ENCODE measurements at places on chromosomes 1 and 21.
A peak's percentile ranks its signal among the peaks of the same experiment; 100 is the strongest.

- no peak for DNase-seq
These were observed 544.1 kb downstream of the NEGR1 start for GRCh38 chr1:71738256-71738655.

DNA sequence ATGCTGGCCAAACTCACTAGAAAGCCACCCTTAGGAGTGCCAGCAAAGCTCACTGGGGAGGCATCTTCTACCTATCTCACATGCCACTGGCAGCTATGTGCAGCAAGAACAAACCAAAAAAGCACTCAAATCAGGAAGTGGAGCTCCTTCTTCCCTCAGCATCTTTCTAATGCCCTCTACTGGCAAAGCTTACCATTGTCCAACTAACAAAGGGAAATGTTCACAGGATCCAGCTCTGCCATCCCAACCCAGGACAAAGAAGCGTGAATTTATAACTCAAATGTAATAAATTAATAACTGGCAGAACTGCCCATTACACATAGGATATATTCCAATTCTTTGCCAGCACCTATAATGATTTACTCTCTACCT is 38.9 kb downstream of the LEPR start:
- no peak for DNase-seq

- DNase-seq, result peak; percentile 27
These were observed 7.1 kb upstream of the SSBP3 start for GRCh38 chr1:54413295-54413694.

GRCh38 chr21:29958551-29958950 is 18.8 kb upstream of the GRIK1 start:
- DNase-seq, result no peak

GRCh38 chr1:4637616-4638344 is 16.6 kb upstream of the AJAP1 start:
- DNase-seq, result no peak

- DNase-seq, result no peak
These were observed 154.7 kb downstream of the RUNX1 start for GRCh38 chr21:34894401-34894800.

DNA sequence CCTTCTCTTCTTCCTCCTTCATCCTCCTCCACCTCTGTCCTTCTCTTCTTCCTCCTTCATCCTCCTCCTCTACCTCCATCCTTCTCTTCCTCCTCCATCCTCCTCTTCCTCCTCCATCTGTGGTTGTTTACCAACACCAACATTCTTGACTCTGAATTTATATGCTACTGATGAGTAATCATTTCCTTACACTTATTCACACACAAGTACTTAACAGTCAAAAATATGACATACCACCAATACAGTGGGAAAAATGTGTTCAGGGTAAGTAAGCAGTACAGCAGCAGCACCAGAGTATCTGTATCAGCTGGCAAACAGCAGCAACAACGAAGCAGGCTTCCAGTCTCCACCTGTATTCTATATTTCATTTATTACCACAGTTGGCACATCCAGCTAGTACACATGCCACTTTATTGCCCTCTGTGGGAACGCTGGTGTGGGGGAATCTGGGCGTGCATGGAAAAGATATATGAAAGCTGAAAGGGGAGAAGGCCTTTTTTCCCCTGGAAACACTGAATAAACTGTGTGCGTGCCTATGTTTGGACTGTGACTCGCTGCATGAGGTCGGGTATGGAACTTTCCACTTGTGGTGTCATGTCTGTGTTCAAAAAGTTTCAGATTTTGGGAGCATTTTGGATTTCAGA is 16.0 kb downstream of the ADSS2 start:
- no peak for DNase-seq

- DNase-seq, result no peak
These were observed 41.0 kb upstream of the ACTRT2 start for GRCh38 chr1:2980073-2980791.

GRCh38 chr1:152347116-152347728 is 12.6 kb downstream of the FLG2 start:
- DNase-seq, result no peak

GRCh38 chr1:168373869-168374268 is 93.2 kb downstream of the TBX19 start:
- no peak for DNase-seq

GRCh38 chr1:51019811-51020210 is 49.8 kb downstream of the CDKN2C start:
- no peak for DNase-seq

DNA sequence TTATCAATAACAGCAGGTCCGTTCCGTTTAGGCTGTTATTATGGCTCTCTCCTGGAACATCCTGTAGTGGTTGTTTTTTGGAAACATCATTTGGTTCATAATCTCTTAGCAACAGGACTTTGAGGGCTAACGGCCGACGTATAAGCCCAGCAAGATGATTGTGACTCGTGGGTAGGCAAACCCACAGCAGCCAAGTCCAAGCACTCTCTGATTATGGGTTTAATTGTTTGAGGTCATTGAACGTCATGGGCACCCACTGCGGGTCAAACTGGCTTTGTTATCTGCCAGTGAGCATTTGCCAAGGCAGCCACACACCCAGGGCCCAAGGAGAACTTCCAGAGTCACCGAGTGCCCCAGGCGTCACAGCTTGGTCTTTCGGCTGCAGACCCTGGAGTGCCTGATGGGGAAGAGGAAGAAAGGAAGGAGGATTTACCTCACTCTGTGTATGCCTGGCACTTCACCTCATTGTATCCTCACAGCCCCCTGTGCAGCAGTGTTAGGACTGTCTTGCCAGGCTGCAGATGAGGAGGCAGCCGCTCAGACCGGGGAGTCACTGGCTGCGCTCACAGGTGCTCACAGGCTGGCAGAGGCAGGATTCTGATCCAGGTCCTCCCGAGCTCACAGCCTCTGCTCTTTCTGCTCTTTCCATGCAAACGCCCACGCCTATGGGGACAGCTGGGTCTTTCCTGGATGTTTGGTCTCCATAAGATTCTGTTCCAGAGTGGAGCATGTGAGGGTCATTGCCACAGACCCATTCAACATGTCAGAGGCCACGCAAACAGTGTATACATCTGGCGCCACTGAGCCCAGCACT is 30.8 kb upstream of the EPS8L3 start:
- DNase-seq, result no peak

DNA sequence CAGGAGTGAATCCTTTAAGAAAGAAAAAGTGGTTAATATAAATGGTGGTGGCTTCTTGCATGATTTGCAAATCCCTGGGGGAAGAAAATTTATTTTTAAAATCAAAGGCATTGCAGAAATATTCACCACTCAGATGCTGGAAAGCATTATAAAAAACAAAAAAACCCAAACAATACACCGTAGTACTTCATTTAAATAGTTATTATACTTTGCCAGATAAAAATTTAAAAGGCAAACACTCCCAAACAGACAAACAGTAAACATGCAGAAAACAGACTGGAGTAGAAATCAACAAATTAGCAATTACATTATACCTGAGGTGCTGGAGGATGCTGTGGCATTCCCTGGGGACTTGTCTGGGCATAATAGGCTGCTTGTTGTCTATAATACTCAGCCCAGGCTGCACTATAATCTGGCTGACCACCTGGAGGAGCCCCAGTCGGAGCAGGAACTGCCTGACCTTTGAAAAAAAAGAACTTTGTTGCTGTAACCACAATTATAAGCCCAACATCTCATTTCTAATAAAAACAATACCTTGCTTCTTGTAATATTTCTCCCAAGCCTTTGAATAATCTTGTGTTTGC is 29.9 kb downstream of the FUBP1 start:
- DNase-seq, result no peak

GRCh38 chr1:31548907-31549808 is 27.2 kb upstream of the TINAGL1 start:
- DNase-seq, result peak; percentile 33

GRCh38 chr1:92943502-92943847 is 17.8 kb downstream of the DIPK1A start:
- DNase-seq, result no peak

DNA sequence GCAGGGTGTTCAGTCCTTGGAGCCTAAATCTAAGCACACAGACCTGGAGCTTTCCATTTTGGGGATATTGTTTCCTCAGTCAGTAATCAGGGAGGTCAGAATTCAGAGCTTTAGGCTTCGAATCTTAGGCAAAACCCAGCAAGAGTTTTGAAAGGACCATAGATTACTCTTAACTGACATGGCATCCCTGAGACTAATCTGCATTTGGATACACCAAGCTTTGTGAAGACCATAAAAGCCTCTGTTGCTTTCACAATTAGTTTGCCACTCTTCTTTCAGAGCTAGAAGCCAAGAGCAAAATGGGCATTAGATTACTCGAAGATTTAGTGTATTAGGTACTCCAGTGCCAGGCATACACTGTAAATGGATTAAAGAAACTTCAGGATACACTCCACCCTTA is 131.8 kb upstream of the GREM2 start:
- DNase-seq, result no peak

GRCh38 chr1:56297904-56298303 is 281.5 kb downstream of the PLPP3 start:
- no peak for DNase-seq

GRCh38 chr1:172414331-172414730 is 6.2 kb upstream of the C1orf105 start:
- no peak for DNase-seq

GRCh38 chr1:21956720-21957552 is 19.8 kb upstream of the HSPG2 start:
- peak; percentile 33 for DNase-seq

Data from NCI-H510A (cell line).